ENCODE measurements at places on chromosomes 4 and X.

GRCh38 chr4:158068068-158068467 lies 104.8 kb downstream of the GASK1B start:
- DNase-seq, result no peak

DNA sequence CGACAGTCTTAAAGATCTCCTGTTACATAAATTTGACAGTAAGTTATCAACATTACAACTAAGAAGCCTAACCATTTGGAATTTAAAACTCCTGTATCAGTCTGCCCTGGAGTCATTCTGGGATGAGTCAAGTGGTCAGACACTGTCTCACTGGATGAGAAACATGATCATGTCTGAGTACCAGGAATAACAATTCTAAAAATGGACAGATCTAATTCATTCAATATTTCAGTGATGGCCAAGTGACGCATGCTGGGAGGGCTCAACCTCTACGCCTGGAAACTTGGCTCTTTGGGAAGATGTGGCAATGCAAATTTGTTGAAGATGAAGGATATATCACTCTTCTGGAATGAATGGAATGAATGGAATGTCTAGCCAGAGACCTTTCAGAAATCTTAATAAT lies 1427.2 kb downstream of the STIM2 start:
- no peak for DNase-seq

DNA sequence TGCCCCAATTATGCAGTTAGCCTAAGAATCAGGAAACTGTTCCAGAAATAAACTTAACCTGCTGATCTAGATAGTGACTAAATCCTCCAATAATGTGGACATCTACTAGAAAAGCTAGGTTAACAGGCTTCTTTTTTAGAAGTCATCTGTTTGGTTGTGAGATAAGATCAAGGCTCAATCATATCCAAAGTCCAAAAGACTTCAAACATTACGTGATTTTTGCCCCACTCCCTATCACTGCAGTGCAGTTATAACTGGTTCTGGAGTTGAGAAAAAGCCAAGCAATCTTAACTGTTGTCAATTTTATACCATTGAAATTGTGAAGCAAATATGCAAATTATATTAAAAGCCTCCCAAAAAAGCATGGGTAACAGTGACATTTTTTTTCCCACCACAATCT lies 781.4 kb downstream of the KLHL13 start:
- no peak for DNase-seq

DNA sequence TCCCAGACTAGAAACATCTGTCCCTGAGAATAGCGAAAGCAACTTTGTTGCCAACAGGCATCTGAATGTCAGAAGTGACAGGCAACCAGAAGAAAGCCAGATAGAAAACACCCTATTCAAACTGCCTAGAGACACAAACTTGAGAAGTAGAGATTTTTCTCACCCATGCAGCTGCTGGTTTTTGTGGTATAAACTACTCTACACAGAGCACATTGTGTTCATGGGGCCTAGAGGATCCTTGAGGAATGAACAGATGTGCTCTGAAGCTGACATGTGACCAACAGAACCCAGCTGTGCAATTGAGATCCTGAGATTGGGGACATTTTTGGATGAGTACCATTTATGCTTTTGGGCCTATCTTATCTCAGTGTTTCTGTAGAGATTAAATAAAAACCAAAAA lies 63.6 kb upstream of the NRK start:
- no peak for DNase-seq

DNA sequence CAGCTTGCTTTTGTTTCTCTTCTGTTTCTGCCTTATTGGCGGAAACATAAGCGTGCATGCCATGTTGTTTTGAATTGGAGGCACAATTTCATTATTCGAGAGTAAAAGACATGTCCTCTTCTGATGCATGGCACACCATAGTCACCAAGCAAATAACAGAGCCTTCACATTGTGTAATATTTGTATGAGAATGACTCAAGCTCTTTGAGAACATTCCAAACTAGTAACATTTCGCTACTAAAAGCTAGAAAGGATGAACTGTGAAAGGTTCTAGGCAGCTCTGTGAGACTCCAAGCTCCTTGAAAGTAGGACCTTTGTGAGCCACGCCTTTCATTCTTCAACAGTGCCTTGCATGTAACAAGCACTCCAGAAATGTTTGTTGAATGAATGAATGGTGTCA lies 9.2 kb upstream of the ANXA3 start:
- no peak for DNase-seq

- no peak for DNase-seq
These were observed 5.2 kb downstream of the SPATA4 start for GRCh38 chr4:176189891-176190795.
